Vagina (tissue), 2 donors: ENCODE measurements at places on chromosomes 4 and X. TPM values are rescaled to one million over a fixed set of nuclear protein-coding genes. Genes with fewer than 3 reads are reported as not detected.

DNA sequence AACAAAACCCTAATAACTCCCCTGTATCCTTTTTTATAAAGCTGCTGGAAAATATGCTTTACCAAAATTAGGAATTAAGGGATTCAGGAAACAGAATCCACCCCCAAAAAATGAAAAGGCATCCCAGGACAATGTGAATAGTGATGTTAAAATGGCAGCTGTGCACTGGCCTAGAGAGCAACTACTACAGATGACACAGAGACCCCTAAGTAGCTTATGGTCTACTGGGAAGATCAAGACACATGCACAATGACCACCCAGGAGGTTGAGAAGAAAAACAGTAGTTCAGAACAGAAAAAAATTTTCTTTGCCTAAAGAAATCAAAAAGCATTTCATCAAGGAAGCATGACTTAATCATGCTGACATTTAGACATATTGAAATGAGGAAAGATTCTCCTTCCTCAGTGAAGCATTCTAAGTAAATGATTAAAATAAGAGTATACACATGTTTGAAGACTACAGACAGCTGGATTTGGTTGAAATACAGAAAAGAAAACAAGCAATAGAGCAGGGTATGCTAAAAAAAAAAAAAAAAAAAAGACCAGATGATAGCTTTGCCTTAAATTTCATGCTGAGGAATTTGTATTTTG, 117.3 kb downstream of the WDFY3 start:
- no peak for DNase-seq
- peak overlapping the region; percentile 20 for H3K27ac ChIP-seq
- H3K4me1 ChIP-seq, result peaks cover 7% of the 10 kb centered on the region
- no peaks in the 10 kb centered on the region for H3K27me3 ChIP-seq
- H3K4me3 ChIP-seq, result no peak overlapping the region

GRCh38 chrX:46634577-46634976, 61.0 kb downstream of the CHST7 start:
- H3K36me3 ChIP-seq, result no peaks in the 10 kb centered on the region
- no peaks in the 10 kb centered on the region for H3K27me3 ChIP-seq
- no peak overlapping the region for H3K27ac ChIP-seq
- peaks cover 5% of the 10 kb centered on the region for H3K4me1 ChIP-seq

DNA sequence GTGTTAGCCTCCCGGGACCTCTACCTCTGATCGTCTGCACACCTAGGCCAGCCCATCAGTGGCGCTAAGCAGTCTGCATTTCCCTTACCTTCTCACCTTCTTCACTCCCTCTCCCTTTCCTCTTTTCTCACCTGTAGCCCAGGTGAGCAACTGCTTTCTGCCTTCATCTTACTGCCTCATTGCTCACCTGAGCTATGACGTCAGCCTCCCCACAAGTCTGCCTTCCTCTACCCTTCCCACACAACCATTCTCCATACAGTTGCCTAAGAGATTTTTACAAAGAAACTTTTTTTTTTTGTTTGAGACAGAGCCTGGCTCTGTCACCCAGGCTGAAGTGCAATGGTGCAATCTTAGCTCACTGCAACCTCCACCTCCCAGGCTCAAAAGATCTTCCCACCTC, 136.3 kb downstream of the BCOR start:
- H3K27me3 ChIP-seq, result no peaks in the 10 kb centered on the region
- no peak overlapping the region for H3K27ac ChIP-seq
- H3K4me1 ChIP-seq, result no peaks in the 10 kb centered on the region
- no peak overlapping the region for H3K4me3 ChIP-seq
- no peak for DNase-seq

Gene SSX4B
- total RNA-seq, result not detected

GRCh38 chr4:654503-654845, 19.6 kb downstream of the ATP5ME start:
- no peak overlapping the region for H3K4me3 ChIP-seq
- peaks cover 5% of the 10 kb centered on the region for H3K27me3 ChIP-seq
- H3K27ac ChIP-seq, result no peak overlapping the region
- no peaks in the 10 kb centered on the region for H3K36me3 ChIP-seq

DNA sequence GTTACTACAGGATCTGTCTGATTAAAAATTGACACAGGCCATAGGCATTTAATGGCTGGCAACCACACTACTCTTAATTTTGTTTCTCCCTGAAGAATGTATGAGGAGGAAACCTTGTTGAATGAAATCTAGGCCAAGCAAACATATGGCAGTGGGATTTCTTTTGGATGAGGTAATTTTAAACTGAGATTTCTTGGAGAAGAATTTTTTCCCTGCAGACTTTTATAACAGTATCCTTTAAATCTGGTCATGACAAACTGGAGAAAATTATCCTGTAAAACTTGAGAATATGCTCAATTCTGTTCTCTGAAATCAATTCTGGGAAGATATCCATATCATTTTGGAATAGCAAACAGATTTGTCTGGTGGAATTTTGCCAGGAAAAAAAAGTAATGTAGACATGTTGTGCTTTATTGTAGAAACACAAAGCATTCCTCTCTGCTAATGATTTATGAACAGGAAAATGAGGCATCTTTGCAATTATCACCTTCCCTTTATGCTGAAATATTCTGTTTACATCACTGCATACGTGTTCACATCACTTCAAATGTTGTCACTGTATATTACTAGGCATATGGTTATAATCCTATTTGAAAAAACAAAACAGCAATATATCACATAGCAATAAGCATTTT, 108.3 kb upstream of the ARSJ start:
- H3K4me3 ChIP-seq, result no peak overlapping the region
- no peaks in the 10 kb centered on the region for H3K27me3 ChIP-seq
- no peak for DNase-seq
- no peaks in the 10 kb centered on the region for H3K36me3 ChIP-seq

DNA sequence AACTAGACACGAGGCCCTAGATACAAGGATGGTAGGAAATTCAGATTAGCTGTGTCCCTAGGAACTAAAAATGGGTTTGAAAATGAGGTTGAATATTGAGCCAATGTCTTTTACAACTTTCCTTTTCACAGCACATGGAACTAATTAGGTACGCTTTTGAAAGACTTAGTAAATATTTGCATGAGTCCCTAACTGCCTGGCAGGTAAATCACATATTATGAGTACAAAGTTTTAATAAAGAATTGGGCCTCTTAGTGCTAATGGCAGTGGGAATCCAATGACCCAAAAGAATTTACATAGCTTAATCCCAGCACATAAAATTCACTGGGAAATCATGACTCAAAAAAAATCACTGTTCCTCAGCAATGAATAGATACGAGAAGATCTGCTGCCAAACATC, 16.8 kb downstream of the MUC7 start:
- no peaks in the 10 kb centered on the region for H3K27me3 ChIP-seq
- no peak overlapping the region for H3K4me3 ChIP-seq
- H3K36me3 ChIP-seq, result no peaks in the 10 kb centered on the region
- no peak for DNase-seq

DNA sequence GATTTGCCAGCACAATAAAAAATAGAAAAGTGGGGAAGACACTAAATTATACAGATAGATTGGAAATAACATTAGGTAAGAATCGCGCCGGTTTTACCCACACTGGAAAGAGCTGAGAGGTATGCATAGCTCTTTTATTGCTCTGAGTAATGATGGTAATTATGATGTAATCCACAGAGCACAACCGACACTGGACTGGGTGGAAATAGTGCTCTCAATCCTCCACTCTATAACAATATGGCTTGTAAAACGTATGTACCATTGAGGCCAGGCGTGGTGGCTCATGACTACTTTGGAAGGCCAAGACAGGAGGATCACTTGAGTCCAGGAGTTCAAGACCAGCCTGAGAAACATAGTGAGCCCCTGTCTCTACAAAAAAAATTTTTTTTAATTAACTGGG, 104.3 kb upstream of the RAPGEF2 start:
- no peaks in the 10 kb centered on the region for H3K36me3 ChIP-seq
- H3K27me3 ChIP-seq, result no peaks in the 10 kb centered on the region
- no peak for DNase-seq
- no peak overlapping the region for H3K27ac ChIP-seq
- H3K4me1 ChIP-seq, result no peaks in the 10 kb centered on the region

GRCh38 chrX:110951472-110952269, 144.3 kb upstream of the PAK3 start:
- no peaks in the 10 kb centered on the region for H3K27me3 ChIP-seq
- H3K4me1 ChIP-seq, result no peaks in the 10 kb centered on the region
- H3K36me3 ChIP-seq, result no peaks in the 10 kb centered on the region

DNA sequence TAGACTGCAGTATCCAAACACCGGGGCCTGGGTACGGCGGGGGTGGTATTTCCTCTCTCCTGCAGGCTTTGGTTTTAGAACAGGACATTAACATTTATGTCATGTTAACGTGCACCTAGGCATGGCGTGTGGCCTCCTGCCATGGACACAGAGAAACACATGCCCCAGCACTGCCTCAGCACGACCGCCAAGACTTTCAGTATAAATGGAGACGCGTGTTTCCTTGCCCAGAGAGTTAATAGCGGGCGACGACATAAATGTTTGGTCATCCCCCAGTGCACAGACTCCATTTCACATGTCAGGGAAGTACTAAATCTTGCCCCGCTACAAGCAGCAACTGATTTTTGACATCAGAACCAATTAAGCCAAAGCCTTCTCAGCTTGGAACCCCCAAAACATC, 737.9 kb downstream of the RAB28 start:
- no peaks in the 10 kb centered on the region for H3K36me3 ChIP-seq
- H3K4me3 ChIP-seq, result no peak overlapping the region
- no peak for DNase-seq

Gene WDR17
- total RNA-seq, result 2.0 TPM

GRCh38 chrX:143466130-143466529, 51.1 kb downstream of the SPANXN3 start:
- no peak overlapping the region for H3K27ac ChIP-seq
- H3K4me1 ChIP-seq, result no peaks in the 10 kb centered on the region
- no peaks in the 10 kb centered on the region for H3K36me3 ChIP-seq
- no peak for DNase-seq
- H3K27me3 ChIP-seq, result no peaks in the 10 kb centered on the region

Gene SPATA4
- not detected for total RNA-seq

DNA sequence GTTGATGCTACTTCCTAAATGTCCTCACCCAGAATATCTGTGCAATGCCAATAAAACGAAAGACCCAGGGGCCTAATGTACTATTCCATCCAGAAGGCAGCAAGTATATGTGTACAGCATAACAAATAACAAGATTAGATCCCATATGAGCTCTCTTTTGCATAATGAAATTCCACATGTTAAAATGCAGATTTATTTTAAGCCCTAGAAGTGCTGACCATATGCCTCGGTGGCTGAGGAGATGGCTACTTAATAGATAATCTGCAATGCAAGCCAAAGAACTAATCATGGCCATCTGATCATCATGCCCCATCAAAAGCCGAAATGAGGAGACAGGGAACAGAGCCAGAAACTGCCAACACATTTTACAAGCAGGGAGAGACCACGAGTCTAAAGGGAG, 293.5 kb downstream of the KCNIP4 start:
- peaks cover 8% of the 10 kb centered on the region for H3K4me1 ChIP-seq
- H3K36me3 ChIP-seq, result no peaks in the 10 kb centered on the region
- no peaks in the 10 kb centered on the region for H3K27me3 ChIP-seq
- no peak overlapping the region for H3K27ac ChIP-seq

Gene QRFPR
- total RNA-seq, result not detected

Gene NUDT11
- 1.5 TPM for total RNA-seq

Gene ODAM
- total RNA-seq, result not detected

Gene TTC29
- total RNA-seq, result not detected

GRCh38 chr4:116953947-116954346, 131.4 kb downstream of the TRAM1L1 start:
- H3K27me3 ChIP-seq, result no peaks in the 10 kb centered on the region
- H3K27ac ChIP-seq, result no peak overlapping the region

DNA sequence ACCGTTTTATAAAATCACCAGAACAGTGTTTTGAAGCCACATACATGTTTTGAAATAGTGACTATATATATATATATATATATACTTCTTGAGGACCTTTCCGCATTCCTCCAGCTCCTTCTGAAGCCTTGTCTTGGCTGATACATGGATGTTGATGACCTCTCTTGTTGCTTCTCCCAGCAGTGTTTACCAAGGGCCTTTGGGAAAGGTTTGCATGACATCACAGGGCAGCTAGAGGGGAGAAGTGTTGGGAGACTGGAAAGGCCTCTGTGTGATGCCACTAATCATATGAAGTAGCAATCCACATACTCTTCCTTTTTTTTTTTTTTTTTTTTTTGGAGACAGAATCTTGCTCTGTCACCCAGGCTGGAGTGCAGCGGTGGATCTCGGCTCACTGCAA, 22.5 kb downstream of the WDR44 start:
- no peaks in the 10 kb centered on the region for H3K36me3 ChIP-seq
- H3K4me1 ChIP-seq, result no peaks in the 10 kb centered on the region
- H3K4me3 ChIP-seq, result no peak overlapping the region
- DNase-seq, result no peak
- H3K27ac ChIP-seq, result no peak overlapping the region

Gene NUP62CL
- total RNA-seq, result 10.6 TPM

- no peak overlapping the region for H3K27ac ChIP-seq
- no peaks in the 10 kb centered on the region for H3K27me3 ChIP-seq
- H3K36me3 ChIP-seq, result no peaks in the 10 kb centered on the region
- DNase-seq, result no peak
Measured at GRCh38 chr4:3827616-3828492, 61.7 kb downstream of the ADRA2C start.

- no peak overlapping the region for H3K4me3 ChIP-seq
- H3K36me3 ChIP-seq, result no peaks in the 10 kb centered on the region
- H3K27ac ChIP-seq, result no peak overlapping the region
Measured at GRCh38 chr4:84529169-84529751, 30.2 kb upstream of the NKX6-1 start.
